ENCODE measurements at places on chromosomes 3 and 15.

- DNase-seq, result no peak
These were observed 121.8 kb upstream of the ARRDC4 start for GRCh38 chr15:97838606-97839210.

- no peak for DNase-seq
These were observed 172.9 kb upstream of the CTDSPL start for GRCh38 chr3:37688756-37689155.

DNA sequence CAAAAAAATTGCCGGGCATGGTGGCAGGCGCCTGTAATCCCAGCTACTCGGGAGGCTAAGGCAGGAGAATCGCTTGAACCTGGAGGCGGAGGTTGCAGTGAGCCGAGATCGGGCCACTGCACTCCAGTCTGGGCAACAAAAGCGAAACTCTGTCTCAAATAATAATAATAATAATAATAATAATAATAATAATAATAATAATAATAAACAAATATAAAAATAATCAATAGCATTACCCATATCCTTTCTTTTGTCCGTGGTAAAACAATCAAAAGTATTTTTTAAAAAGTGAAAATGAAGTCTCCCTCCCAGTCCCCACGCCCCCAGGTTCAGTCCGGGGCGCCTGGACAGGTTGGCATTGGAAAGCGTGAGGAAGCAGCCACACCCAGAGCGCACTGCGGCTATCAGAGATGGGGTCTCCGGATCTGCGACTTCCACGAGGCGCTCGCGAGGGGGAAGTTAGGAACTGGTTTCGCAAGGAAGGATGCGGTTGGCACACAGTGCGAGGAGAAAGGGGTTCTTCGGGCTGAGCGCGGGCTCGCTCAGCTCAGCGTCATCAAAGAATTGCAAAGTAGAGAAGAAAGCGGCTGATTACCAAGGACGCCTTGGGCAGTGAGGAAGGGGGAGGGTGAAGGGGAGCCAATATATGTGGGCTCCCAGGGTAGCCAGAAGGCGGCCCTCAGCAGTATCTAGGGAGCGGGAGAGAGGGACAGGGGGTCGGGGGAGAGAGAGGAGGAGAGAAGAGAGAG is 69.5 kb upstream of the EPHB3 start:
- no peak for DNase-seq

DNA sequence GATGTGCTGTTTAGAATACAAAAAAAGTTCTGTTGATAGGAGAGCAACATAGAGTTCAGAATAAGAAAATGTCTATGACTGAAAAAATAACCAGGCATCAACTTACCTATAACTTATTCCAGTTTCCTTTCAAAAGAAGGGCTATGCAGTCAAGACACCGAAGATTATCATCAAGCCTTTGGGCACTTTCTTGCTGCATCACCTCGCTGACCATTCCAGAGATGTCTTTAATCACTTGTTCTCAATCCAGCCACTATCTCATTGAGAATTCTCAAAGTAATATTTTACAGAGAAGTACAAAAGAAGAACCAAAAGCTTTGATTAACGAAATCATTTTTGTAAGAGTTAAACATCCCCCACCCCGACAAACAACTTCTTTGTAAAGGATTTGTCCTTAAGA is 198.3 kb upstream of the P2RY1 start:
- no peak for DNase-seq

- DNase-seq, result no peak
These were observed 20.2 kb downstream of the FNDC3B start for GRCh38 chr3:172059532-172059931.

GRCh38 chr3:31345581-31345980 is 187.1 kb upstream of the STT3B start:
- DNase-seq, result no peak

- DNase-seq, result peak; percentile 34
These were observed 105.6 kb upstream of the BFSP2 start for GRCh38 chr3:133294253-133294652.

- DNase-seq, result no peak
These were observed 3.1 kb upstream of the CPNE9 start for GRCh38 chr3:9700536-9700935.

- no peak for DNase-seq
These were observed 106.6 kb upstream of the SLC6A6 start for GRCh38 chr3:14295801-14296200.

- no peak for DNase-seq
These were observed 133.3 kb upstream of the CHL1 start for GRCh38 chr3:63095-63765.

All from endothelial cell of umbilical vein (primary cell).